ENCODE measurements at places on chromosomes 6 and 20.

DNA sequence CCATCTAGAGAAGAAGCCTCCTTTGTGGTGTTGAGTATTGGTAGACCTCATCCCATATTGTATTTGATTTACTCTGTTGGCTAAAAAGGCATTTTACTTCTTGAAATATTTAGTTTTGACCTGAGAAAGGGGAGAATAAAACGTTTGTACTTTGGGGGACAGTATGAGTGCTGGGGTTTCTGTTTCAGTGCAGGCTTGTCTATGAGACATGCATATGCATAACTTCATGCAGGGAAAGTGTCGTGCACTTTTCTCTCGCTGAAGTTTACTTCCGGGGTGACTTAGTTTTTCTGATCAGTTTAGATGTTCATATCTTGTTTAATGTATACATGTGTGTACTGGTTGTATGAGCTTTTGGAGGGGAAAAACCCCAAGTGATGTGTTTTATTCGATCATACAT lies 59.5 kb downstream of the UTRN start:
- no peak for DNase-seq

GRCh38 chr6:27720607-27721580 lies 191.3 kb downstream of the OR2B2 start:
- no peak for DNase-seq

DNA sequence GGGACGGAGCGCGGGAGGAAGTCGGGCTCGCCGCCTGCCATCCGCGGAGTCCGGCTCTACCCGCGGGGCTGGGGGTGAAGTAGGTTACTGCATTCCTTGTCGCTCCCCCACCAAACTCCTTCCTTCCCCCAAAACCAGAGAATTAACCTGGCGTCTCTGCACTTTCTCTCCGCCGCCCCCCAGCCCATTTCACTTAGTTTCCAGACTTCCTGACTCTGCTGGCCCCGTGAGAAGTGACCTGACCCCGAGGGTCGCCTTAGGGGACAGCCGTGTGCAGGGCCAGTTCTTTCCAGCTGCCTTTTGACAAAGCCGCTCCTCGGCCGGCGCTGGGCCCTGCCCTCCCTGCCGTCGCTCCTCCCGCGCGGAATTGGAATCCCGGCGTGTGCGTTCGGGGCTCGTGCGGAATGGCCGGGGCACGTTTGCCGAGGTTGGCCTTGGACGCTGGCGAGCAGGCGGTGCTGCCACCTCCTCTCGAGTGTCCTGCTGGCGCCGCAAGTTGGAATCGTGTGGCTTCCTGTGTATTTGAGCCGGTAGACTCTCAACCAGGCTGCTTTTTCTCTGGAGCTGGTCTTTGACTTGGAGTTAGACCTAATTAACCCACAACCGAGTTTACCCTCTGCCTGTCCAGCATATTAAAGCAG lies 650 bp downstream of the DCBLD1 start:
- no peak for DNase-seq

DNA sequence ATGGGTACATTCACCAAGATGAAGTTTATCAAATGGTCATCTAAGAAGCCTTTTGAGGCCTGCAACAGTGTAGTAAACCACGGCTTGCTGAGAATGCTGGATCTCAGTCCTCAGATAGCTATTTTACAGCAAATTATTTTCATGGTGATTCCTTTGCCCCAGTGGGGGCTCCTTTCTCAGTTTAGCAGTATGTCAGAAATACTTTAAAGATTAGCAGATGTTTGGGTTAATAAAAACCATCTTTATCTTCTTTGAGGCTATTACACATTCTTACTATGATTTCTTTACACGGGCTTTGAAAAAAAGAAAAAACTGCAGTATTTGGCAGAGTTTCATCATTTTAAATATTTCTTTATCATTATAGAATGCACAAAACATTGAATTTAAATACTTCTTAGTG lies 10.7 kb downstream of the MYLIP start:
- no peak for DNase-seq

DNA sequence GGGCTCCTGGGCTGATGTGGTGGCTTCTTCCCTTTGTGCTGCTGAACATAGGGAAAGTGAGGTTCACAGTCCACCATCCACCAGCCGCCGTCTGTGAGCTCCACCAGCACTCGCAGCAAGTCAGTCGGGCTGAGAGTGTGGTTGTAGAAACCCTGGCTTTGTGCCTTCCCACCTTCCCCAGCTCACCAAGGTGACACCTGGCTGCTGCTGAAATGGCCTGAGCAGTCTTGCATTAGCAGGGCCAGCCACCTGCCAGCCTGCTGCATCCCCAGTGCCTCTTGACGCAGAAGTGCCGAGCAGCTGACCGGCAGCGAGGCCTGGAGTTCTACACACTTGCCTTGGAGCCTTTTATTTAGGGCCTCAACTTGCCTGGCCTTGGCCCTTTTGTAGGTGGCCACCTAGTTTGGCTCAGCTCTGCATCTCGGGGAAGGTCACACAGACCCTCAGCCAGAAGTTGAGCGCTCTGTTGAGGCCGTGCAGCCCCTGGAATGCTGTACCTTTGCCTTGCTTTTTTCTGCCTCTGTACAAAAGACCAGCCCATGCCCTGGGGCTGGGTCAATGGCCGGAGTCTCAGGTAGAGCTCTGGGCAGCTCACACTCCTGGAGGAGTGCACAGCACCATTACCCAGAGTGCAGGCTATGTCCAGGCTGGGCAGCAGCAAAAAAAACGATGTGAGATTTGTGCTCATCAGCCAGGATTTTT lies 76.5 kb downstream of the PTPN1 start:
- DNase-seq = no peak

- no peak for DNase-seq
Observed at GRCh38 chr6:168950858-168951214, 302.8 kb downstream of the THBS2 start.

DNA sequence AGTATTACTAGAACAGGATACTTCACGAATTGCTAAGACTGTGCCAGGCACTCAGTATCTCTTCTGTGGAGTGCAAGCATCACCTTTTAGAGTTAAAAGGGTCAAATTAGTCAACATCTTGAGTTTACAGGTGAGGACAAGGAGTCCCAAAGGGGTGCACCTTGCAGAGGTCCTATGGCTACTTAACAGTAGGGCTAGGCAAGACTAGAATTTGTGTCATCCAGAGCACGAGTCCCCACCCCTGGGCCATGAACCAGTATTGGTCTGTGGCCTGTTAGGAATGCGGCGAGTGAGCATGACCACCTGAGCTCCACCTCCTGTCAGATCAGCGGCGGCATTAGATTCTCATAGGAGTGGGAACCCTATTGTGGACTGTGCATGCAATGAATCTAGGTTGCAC lies 10.5 kb upstream of the DSTN start:
- DNase-seq = no peak

DNA sequence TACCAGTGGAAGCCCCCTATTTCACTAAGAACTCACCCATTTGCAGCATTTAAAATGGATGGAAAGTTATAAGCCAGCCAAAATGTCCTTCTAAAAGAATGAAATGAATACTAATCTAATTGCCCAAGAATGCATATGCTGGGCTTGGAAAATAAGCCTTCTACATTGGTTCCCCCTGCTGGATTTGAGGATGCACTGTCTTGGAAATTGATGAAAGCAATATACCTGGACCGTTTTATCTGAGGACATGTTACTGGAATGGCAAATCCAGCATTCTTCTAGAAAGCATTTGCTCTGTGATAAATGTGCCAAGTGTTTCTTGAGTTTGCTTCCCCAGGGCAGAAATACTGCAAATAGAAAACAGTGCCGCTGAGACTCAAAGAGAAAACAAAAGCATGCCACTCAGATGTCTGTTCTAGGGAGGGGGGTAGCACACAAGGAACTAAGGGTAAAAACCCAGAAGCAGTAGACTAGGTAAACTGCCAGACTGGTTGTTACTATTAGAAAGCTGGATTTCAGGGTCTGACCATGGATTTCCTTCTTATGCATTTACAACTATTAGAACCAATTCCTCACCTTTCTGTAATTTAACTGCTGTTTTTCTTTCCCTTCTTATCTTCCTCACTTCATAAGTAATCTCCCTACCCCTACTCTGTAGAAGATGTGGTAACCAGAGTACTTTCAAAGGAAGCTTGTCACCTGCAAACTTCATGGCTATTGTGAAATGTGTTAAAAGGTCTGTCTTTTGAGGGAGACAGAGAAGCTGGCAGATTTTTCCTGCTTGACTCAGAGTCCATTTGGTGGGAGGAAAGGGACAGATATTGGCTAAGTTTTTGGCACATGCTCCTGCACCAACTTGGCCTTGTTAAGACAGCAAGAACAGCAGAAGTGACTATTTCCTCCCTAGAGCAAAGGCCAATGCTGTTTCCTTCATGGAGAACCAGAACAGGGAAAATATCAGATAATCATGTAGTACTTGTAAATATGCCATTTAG lies 642.6 kb downstream of the KIF16B start:
- DNase-seq = no peak

GRCh38 chr6:47245745-47246371 lies 63.8 kb downstream of the TNFRSF21 start:
- DNase-seq = no peak

GRCh38 chr6:10478187-10479040 lies 42.7 kb upstream of the GCNT2 start:
- DNase-seq = no peak

GRCh38 chr20:51526106-51526470 lies 16.4 kb downstream of the NFATC2 start:
- DNase-seq = no peak

- DNase-seq = no peak
Observed at GRCh38 chr6:47153404-47153755, 111.2 kb upstream of the ADGRF1 start.

GRCh38 chr6:44060612-44061374 lies 66.5 kb downstream of the MRPL14 start:
- no peak for DNase-seq

GRCh38 chr20:7137395-7138151 lies 370.1 kb downstream of the BMP2 start:
- no peak for DNase-seq

DNA sequence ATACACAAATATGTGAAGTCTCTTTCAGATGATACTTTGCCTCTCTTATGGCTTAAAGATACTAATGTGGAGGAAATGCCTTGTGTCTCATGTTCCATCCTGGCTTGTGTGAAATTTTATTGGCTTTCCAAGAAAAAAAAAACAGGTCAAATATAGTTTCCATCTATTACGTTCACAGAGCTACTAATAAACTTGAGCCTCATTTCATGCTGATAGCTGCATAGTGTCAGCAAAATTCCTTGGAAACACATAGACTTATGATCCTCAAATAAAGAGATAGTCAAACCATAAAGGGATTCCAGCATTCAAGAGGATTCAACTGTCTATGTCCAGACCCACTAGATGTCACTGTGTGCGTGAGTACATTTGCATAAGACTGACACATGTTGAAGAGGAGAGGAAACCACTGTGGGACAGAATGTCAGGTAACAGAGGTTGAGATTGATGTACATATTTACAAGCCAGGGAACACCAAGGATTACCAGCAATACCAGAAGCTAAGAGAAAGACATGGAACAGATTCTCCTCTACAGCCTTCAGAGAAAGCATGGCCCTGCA lies 266.6 kb downstream of the COL12A1 start:
- no peak for DNase-seq

GRCh38 chr20:37544386-37544785 lies 16.7 kb upstream of the BLCAP start:
- no peak for DNase-seq
